Colonic mucosa (tissue), 4 donors: ENCODE measurements at places on chromosomes 6 and 20. TPM values are rescaled to one million over a fixed set of nuclear protein-coding genes. Genes with fewer than 3 reads are reported as not detected.

The BFSP1 gene
- total RNA-seq: 0.59 TPM

The WFDC2 gene
- total RNA-seq: 285 TPM

The AVP gene
- total RNA-seq: not detected

The SLC16A10 gene
- total RNA-seq: 6.0 TPM

GRCh38 chr6:161413355-161413771 is 139.5 kb upstream of the AGPAT4 start:
- DNase-seq: no peak

DNA sequence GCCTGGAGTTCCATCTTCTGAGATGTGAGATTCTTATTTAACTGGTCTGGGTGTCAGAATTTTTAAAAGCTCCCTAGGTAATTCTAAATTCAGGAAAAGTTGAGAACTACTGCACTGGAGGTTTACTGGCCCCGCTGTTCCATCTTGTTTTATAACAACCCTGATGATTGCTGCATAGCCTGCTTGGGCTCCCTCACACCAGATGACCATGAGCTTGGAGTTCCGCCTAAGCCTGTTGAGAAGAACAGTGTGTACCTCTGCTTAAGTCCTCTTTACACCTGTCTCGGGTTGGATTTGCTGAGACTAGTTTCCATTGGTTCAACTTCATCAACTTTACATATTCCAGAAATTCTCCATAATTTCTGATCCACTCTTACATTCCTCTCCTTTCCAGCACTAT is 77.9 kb downstream of the FKBP5 start:
- no peak for DNase-seq

DNA sequence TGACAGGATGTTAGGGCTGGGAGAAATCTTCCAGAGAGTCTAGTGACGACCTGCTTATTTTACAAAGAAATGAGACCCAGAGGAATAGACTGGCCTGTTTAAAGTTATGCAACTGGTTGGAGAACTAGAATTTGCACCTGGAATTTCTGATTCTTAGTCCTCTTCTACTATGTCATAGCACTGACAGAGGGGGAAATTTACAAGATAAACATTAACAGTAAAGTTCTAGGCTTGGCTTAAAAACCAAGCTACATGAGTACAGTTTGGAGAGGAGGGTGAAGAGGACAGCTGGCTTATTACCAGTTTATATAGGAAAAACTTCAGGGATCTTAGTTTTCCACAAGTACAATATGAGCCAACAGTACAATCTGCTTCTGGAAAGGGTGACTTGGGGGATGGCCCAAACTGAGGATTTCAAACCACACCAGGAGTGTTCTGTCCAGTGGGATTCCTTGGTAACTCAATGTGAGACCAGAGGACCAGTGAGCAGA is 269.6 kb downstream of the CD109 start:
- no peak for DNase-seq

- no peak for DNase-seq
Observed at GRCh38 chr20:53940907-53941545, 129.4 kb downstream of the BCAS1 start.

- DNase-seq: peak; percentile 33
Observed at GRCh38 chr6:117138920-117139319, 126.4 kb upstream of the VGLL2 start.

GRCh38 chr6:17714177-17714576 is 7.5 kb upstream of the NUP153 start:
- DNase-seq: no peak
